ENCODE measurements at places on chromosomes 7 and 10.

GRCh38 chr7:42192066-42192465, 44.9 kb downstream of the GLI3 start:
- no peak for DNase-seq

DNA sequence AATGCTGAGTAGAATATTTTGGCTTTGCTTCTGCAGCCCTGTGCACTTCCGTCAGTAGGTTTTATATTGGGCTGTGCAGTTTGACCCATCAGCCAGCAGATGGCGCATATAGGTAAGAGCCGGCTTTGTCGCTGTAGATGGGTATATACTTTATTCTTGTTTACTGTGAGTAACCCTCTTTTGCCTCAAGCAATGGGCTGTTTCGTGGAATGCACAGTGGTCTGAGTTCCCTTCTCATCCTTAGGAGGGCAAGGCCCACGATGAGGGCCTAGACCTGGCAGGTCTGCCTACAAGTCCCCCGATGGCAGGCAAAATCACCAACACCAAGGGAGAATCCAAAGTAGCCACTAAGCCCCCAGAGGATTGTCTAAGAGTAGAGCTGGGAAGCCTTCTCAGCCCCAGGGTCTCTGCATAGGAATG, 1002.9 kb upstream of the KCND2 start:
- no peak for DNase-seq

DNA sequence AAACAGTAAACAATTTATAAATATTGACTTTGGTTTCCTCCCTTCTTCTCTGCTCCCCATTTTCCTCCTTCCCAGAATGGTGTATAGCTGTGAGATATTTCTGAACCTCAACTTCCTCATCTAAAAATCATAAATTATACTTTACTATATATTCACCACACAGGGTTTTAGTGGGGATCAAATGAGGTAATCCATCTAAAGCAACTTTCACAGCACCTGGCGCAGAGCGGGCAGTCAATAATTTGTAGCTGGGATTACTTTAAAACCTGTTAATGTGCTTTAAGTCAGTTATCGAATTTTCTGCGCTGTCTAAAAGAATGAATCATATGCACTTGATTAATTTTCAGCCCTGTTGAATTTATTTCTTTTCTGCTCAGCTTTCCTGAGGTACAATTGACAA, 172.7 kb downstream of the PTEN start:
- DNase-seq: no peak

DNA sequence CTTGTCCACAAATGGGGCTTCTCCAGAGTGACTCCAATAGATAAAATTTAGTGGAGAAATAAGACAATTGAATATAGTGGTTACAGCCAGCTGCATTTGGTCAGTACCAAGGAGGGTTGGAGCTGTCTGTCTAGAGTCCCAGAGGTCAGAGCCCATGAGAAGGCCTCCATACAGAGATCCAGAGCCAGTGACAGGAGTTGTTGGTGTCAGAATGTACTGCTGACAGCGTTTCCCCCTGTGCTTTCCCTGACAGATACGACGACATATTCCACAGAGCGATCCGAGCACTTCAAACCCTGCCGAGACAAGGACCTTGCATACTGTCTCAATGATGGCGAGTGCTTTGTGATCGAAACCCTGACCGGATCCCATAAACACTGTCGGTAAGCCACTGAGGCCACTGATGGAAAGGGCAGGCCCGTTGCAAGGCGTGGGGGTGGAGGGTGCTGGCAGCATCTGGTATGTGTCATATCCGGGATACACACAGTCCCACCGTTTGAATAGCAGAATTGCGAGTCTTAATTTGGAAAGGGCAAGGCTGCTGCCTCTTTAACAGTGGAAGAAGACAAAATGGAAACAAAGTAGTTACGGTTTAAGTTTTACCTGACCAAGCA, 483.6 kb downstream of the NRG3 start:
- DNase-seq: no peak

DNA sequence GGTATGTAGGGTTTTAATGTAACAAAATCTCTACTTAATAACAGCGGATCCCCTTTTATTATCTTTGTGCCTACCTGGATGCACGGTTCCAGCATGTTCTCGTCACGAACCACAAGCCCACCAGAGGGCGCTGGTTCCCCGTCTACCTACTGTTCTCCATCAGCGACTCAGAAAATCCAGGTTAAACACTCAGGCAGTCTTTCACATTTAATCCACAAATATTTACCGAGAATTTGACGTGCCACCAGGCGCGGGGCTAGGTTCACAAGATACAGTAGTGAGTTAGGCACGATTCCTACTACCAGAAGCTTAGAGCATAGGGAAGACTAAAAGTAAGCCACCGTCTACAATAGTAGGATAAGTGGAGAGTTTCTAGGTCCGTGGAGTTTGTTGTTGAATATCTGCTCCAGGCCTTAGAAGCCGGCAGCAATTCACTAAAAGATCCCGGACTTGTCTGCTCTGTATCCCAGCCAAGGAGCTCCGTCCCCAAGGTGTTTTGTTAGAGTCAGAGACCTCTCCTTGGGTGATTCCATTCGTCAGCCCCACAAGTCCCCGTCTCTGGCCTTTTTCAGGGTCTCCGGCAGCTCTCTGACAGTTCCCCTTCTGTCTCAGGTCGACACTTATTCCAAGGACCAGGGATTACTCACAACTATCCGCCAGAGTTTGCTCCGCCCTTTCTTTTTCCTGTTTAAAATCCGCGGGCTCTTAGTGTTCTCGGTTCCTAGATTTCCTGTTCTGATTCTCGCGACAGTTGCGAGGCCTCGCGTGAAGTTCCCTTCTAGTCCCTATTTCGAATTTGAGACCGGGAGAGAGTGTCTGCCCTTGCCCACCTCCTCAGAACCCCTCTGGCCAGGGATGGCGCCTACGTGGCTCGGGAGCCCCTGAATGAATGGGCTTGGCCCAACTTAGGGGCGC, 1.5 kb upstream of the KAZALD1 start:
- peak; percentile 99 for DNase-seq

DNA sequence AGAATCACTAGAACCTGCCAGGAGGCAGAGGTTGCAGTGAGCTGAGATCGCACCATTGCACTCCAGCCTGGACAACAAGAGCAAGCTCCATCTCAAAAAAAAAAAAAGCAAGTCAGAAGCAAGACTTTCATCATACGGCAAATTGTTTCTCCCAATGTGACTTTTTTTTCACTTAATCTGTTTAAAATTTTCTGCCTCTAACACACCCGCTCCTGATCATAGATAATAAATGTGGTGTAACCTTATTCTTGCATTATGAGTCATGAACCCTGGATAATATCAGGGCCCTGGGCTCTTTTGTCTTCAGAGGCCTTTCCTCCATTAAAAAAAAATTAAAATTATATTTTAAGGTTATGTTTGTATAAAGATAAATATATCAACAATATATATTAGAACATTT, 111.4 kb upstream of the JCAD start:
- DNase-seq: no peak

DNA sequence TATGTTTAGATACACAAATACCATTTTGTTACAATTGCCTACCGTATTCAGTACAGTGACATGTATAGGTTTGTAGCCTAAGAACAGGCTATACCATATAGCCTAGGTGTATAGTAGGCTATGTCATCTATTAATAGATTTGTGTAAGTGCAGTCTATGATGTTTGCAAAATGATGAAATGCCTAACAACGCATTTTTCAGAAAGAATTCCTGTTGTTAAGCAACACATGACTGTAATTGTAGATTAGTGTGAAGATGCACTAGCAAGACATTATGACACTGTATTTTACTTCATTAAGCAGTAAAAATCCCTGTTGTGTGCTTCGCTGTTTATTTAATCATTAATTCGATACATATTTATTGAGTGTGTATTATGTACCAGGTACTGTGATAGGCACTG, 446.0 kb downstream of the SUGCT start:
- no peak for DNase-seq

DNA sequence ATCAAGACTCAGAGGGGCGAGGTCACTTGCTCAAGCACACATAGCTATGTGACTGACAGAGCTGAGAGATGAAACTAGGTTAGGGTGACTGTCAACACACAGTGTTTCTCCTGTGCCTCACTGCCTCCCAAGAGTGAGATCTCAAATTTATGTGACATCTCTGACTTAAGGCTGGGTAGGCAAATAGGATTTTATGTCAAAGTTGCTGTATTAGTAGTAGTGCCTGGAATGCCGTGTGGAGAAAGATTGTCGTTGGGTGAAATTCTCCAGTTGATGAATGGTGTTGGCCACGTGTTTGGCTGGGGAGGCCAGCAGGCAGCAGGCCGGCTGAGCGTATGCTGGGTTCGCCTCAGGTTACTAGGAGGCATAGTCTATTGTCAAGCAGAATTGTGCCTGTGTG, 148.3 kb upstream of the BMPER start:
- DNase-seq: no peak

GRCh38 chr7:51260516-51260915, 56.1 kb downstream of the COBL start:
- no peak for DNase-seq

- no peak for DNase-seq
Observed at GRCh38 chr7:29609162-29610037, 45.8 kb downstream of the PRR15 start.

DNA sequence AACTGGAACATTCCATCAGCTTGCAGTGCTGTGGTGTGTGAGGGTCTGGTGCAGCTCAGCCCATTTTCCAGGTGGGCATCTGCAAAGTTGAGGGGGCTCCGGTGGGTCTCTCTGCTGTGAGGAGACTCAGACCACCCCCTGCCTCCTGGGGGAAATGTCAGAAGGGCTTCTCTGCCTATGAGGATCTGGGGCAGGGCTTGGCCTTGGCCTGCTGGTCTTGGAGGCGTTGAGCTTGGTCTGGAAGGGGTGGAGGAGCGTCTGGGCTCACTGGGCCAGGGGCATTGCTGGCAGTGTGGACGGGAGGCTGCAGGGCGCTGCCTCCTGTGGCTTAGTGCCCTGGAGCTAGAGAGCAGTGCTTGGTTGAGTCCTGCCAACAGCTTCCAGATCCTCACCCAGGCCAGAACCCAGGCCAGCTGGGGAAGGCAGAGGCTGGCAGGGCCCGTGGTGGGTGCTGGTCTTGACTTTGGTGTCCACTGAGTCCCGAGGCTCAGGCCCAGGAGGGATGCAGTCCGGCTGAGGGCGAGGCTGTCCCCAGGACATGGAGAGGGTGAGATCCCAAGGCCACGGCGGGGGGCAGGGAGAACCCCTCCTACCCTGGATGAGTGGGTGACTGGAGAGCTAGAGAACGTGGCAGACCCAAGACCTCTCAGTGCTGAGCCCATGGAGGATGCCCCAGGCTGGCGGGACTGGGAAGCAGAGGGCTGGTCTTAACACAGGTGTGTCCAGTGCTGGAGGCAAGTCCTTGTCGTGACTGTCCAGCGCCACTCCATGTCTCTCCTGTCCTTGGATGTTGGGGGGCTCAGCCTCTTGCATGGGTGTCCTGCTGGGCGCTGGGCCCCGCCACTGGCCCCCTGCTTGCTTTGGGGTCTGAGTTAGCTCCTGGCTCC, 2.8 kb downstream of the SPRN start:
- no peak for DNase-seq

- DNase-seq: no peak
Observed at GRCh38 chr10:63496561-63496960, 24.6 kb upstream of the REEP3 start.

All from activated CD8-positive, alpha-beta memory T cell treated with anti-CD3 and anti-CD28 coated beads for 24 hours (primary cell).